Brain (organoid and tissue), 16 donors: ENCODE measurements at places on chromosomes 2 and 18.

DNA sequence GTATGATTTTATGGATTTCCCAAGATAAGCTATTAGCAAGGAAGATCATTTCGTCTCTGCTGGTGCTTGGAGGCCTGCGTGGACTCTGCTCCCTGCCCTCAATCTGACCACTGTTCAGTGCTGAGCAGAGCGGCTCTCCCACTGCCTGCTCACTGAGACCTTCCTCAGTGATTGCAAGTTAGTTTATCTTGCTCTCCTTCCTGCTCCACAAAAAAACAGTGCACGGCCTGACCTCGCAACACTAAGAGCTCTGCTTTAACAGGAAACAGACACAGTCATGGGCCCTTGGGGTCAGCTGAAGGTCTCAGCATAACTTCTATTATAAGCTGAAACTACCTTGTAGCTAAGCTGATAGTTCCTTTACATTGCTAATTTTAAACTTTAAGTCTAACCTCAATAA, 53.1 kb downstream of the PRELID3A start:
- DNase-seq: no peak

DNA sequence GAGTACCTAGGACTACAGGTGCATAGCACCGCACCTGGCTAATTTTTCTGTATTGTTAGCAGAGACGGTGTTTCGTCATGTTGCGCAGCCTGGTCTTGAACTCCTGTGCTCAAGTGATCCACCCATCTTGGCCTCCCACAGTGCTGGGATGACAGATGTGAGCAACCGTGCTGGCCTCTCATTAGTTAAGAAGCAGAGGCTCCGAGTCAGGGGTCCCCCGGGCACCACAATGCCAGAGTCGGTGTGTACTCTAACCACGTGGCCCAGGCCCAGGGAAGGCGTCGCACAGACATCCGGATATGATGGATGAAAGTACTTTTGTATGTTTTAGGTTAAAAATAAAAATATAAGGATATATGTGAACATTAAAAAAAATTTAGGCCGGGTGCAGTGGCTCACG, 28.3 kb upstream of the HPCAL1 start:
- DNase-seq: no peak

GRCh38 chr2:12097859-12098258, 351.4 kb downstream of the LPIN1 start:
- peak; percentile 46 for DNase-seq

DNA sequence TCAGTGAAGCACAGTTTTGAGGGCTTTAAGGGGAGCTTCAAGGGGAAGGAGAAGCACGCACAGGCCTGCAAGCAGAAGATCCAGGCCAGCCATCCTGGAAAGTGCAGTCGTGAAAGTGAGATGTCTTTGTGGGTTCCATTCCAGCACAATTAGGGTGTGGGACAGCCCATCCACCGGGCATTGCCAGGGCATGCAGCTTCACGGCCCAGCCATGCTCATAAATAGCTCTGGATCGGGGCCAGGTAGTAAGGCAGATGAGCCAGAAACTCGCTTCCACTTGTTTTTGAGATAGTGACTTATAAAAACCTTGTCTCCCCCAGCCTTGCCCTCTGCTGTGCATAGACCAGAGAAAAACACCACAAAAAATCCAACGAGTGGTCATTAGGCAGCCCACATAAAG, 21.0 kb downstream of the KDSR start:
- no peak for DNase-seq

DNA sequence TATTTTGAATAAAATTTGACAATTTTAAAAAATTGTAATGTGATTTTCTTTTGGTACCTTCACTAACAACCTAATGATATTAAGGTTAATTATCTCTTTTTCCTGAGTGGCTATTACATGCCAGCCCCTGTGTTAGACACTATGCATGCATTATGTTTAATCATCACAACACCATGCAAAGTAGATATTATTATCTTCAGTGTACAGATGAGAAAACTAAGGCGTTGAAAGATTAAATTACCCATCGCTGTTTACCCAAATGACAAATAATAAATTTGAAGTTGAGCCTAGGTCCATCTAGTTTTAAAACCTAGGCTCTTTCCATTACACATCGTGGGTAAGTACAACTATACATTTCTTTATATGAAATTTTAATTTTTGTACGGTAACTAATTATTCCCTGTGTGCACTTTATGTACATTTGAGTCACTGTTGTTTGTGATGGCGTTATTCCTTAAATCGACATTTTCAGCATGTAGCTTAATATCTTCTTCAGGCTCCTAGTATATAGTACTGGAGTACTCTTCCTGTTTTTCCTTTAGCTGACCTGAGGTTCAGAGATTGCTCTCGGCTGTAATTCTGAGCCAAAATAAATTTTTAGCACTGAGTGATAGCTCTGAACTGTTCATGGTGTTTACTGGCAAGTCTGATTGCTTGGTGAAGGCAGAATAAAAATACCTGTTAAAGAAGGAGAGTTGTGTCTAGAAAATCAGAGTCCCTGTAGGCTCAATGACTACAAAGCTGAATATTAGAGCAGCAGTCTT, 13.9 kb upstream of the MBD2 start:
- DNase-seq: no peak

- no peak for DNase-seq
These were observed 4.5 kb upstream of the SNRNP27 start for GRCh38 chr2:69889302-69889701.

DNA sequence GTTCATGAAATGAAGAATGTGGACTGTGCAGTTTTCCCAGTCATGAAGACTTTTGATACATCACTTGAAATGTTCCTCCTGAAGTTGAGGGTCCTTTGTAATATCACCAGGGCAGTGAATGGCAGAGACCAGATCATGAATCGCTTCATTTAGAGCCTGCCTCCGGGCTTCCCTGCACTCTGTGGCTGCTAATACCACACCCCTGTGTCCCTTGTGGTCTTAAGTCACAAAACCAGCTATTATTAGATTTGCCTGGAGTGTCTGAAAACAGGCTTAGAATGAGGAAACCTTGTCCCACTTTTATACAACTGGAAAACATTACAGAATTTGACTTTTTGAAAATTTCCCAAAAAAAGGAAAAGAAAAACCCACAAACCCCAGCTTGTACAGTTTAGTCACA, 147.9 kb downstream of the MGAT5 start:
- no peak for DNase-seq

DNA sequence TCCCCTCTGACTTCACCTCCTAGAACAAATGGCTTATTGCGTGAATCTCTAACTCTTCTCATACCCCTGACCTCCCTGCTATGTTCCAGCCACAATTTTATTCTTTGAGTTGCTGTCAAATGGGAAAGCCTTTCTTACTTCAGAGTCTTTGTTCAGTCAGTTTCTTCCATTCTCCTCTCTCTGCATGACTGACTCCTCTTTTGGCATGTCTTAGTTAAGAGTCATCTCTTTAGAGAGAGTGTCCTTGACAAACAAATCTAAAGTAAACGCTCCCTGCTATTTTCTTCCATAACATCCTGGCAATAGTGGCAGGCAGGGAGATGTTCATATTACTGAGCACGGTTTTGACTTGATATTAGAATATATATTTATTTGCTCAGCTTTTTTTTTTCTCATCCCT, 170.7 kb upstream of the ERBB4 start:
- DNase-seq: no peak

GRCh38 chr2:54738281-54738680, 14.8 kb downstream of the EML6 start:
- no peak for DNase-seq

- DNase-seq: no peak
These were observed 8.0 kb downstream of the CTDSP1 start for GRCh38 chr2:218407717-218408116.

- DNase-seq: no peak
These were observed 110.7 kb upstream of the OTX1 start for GRCh38 chr2:62939735-62940491.

- no peak for DNase-seq
These were observed 700.0 kb upstream of the NXPH2 start for GRCh38 chr2:139480161-139480650.

- DNase-seq: no peak
These were observed 406.6 kb upstream of the MMADHC start for GRCh38 chr2:149994057-149994728.

DNA sequence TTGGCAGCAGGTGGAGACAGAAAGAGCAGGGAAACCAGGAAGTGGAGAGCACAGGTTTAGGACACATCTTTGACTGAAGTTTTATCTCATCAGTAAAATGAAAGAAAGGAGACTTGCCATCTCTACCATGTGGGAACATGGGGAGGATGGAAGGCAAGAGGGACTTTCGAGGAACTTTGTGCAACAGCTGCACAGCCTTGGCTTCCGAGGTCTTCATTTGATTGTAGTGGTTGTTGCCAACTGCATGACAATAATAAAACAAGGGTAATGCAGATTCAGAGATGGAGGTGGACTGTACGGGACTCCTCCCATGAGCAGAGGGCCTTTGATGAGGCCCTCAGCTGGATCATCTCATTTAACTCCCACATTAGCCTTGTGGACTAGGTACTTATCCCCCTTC, 49.3 kb upstream of the FZD7 start:
- no peak for DNase-seq

DNA sequence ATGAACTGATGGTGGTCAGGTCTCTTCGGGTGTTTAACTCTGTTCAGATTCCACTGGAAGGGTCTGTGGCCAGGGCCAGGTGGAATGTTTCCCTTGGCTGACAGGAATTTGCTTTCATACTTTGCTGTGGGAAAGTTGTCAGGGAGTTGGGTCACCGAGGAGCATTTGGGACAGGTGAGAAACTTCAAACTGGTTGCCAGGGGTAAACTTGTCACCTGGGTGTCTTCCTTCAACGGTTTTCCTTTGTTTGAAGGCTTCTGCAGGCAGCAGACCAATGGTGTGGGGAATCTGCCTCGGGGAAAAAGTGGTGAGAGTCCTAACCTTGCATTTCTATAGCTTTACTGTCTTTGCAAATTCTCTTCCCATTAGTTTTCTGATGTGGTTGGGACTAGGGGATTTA, 92.2 kb downstream of the TGFA start:
- no peak for DNase-seq

DNA sequence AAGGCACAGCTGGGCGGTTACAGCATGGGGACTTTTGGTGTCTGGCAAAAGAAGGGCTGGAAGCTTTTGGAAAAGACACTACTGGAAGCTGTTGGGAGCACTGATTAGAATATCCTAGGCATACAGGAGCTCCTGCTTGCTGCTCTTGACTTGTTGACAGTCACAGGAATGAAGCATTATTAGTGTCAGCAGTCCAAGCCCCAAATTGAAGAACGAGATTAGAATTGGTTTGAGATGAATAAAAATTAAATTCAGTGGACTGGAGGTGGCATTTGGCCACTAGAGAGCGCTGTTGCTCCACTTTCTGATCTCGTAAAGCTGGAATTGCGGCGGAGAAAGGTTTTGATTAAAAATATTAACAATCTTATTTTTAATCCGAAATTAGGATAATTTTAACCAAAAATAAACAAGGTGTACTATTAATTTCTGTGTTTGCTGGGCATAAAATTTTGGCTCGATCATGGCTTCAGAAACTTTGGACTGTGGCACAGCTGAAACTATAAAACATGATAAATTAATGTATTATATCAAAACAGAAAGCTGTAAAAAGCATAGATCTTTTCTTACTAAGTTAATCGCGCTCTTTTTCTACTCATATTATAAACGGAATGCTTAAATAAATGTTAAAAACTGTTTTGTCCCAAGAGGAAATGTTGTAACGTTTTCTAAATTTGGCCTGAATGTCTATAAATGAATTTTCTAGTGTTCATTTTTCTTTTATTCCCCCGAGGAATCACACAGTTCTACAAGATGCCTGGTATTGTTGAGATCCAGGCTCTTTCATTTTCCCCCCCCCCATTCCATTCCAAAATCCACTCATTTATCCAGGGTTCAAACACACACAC, 2.4 kb upstream of the HOXD8 start:
- DNase-seq: peak; percentile 93

GRCh38 chr2:148067801-148068200, 46.9 kb downstream of the MBD5 start:
- no peak for DNase-seq

GRCh38 chr2:170530284-170530745, 184.8 kb upstream of the SP5 start:
- peak; percentile 77 for DNase-seq

DNA sequence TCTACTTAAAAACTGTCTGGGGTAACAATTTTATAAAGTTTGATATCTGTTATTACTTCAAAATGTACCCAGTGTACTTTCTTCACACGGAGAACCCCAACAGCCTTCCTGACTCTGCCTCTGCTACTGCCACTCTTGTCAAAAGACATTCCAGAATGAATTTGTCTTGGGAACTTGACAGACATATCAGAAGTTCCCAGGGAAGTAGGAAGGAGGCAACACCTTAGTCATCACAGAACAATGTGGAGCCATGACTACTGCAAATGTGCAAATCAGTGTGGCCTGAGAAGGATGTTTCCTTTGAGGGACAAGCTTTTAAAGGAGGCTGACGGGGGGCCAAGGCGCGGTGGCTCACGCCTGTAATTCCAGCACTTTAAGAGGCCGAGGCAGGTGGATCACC, 133.8 kb upstream of the RNF152 start:
- DNase-seq: no peak

DNA sequence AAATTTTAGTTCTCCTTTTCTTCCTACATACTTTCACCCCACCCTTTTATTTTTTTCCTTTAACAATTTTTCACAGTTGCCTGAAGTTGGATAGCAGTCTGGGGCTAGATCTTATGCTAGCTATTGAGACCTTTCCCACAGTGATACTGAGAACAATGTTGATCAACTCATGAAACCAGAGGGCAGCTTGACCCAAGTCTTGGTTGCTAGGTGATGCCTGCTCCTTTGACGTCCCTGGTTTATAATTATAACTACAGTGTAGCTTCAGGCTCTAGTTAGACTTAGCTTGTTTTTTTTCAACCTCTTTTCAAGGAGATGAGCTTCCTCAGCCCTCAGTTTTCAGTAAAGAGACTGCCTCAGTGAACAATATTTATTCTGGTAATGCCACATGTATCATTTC, 648.5 kb downstream of the IRS1 start:
- DNase-seq: no peak

- DNase-seq: no peak
These were observed 4.9 kb upstream of the PPM1B start for GRCh38 chr2:44163777-44164176.

DNA sequence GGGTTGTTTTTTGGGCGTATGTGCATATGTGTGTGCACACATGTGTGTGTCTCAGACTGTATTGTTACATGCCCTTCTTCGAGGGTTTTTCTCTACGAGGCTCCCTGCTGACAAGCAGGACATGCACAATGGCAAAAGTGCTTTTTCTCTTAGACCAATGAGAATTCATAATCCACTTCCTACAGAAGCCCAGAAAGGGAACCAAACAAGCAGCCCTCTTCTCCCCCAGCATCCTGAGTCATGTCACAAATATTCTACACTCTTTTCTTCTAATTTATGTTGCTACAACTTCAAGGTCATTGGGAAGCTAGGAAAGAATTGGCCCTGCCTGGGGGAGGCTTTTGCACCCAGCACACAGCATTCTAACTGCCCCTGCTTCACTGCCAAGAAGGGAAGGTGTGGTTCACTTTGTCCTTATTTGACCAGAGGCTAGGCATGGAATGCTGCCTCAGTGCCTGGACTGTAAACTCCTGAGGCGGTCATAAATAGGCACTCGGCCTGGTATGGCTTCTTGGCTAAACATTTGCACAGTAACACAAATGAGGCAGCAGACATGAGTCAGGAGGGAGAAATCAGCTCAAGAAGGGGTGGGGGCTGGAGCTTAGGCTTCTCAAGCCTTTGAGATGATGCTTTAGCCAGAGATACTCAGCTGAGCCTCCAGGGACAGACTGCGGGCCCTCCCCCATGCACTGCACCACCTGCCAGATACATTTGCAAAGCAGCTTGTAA, 92.7 kb upstream of the KLF7 start:
- DNase-seq: peak; percentile 87

- DNase-seq: no peak
These were observed 3.1 kb downstream of the MLPH start for GRCh38 chr2:237490009-237490711.
